Cardiac muscle cell (in vitro differentiated cells and primary cell): ENCODE measurements at places on chromosomes 2 and 18.
A peak's percentile ranks its signal among the peaks of the same experiment; 100 is the strongest.

GRCh38 chr2:234649951-234650350 lies 153.1 kb upstream of the ARL4C start:
- no peak for DNase-seq
- no peak overlapping the region for H3K4me3 ChIP-seq
- H3K27me3 ChIP-seq = no peaks in the 10 kb centered on the region
- H3K4me1 ChIP-seq = no peaks in the 10 kb centered on the region
- H3K36me3 ChIP-seq = no peaks in the 10 kb centered on the region

DNA sequence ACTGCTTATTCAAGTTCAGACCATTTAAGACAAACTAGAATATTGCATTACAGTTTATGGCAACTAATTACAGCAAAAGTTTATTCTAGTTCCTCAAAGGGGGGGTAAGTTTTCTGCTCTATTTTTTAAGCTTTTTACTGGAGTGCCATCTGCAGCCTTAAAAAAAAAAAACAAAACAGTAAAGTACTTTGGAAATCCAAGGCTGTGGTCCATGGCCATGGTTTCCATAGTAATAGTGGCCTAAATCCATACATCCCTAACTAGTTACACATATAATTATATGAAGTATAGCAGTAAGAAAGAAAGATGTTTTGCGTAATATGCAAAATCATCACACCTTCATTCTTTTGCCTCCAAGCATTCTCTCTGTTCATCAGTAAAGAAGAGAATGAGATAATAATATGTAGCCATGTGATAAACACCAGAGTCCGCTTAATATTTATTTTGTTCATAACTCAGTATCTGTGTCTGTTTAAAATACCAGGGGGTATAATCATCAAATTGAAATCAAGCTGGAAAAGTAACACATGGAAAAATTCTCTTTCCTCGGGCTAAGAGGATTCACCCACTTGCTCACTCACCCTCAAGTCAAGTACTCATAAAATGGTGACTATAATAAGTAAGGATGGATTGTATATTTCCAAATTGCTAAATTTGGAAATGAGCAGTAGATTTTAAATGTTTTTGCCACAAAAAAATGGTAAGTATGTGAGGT lies 301.1 kb upstream of the RND3 start:
- H3K36me3 ChIP-seq = no peaks in the 10 kb centered on the region
- H3K4me1 ChIP-seq = no peaks in the 10 kb centered on the region
- no peak overlapping the region for H3K4me3 ChIP-seq
- H3K27me3 ChIP-seq = no peaks in the 10 kb centered on the region

DNA sequence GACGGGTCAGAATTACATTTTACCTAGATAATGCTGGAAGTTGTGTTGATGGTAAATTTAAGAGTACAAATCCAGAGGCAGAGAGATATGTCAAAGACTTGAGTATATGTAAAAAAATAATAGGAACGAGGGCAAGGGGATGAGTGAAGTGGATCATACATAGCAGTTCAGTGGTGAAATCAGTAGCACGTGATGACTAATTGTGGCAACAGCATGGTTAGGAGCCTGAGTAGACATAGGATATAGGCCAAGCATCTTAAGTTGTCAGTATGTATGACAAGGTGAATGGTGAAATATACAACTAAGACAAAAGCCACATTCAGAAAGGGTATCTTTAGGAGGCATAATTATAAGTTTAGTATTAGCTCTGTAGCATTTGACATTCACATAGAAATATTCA lies 826.5 kb upstream of the PIK3C3 start:
- H3K4me3 ChIP-seq = no peak overlapping the region
- DNase-seq = peak; percentile 30

- H3K4me3 ChIP-seq = no peak overlapping the region
- no peak overlapping the region for H3K27ac ChIP-seq
- H3K4me1 ChIP-seq = no peaks in the 10 kb centered on the region
Observed at GRCh38 chr18:23560186-23560585, 26.1 kb downstream of the NPC1 start.

DNA sequence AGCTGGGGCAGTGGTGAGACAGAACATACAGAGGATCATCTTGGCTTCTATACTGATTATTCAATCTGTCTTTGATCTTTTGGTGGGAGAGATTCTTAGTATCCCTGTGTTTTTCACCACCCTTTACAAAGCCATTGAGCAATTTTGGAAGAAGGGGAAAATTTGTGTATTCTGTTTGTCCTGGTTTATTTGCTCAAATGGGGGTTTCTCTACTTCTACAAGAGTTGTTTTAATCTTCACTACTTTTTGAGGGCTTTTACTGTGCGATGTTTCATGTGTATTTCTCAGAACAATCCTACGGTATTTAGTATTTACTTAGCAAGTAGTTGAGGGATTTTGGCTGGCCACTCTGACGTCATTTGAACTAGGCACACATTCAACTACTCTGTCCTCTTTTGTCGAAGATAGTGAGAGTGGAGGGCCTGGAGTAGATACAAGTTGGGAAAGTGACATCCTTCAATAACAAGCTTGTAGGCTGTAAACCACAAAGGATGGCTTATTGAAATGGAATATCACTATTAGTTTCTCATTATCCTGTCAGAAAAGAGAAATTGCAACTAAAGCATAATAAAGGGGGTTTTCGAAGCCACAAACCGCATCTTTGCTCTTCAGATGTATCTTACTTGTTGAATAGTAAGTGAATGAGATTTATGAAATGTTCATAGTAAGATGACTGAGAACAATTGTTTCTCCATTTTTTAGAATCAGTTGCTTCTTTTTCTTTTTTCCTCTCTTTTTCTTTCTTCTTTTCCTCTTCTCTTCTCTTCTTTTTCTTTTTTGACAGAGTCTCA lies 24.8 kb downstream of the FMNL2 start:
- no peaks in the 10 kb centered on the region for H3K4me1 ChIP-seq
- no peak overlapping the region for H3K27ac ChIP-seq
- no peak overlapping the region for H3K4me3 ChIP-seq
- H3K27me3 ChIP-seq = no peaks in the 10 kb centered on the region
- DNase-seq = peak; percentile 46
- H3K36me3 ChIP-seq = no peaks in the 10 kb centered on the region

GRCh38 chr18:42583283-42583731 lies 532.2 kb downstream of the RIT2 start:
- no peak overlapping the region for H3K27ac ChIP-seq
- H3K27me3 ChIP-seq = no peaks in the 10 kb centered on the region
- H3K4me1 ChIP-seq = no peaks in the 10 kb centered on the region
- DNase-seq = no peak
- H3K36me3 ChIP-seq = no peaks in the 10 kb centered on the region

DNA sequence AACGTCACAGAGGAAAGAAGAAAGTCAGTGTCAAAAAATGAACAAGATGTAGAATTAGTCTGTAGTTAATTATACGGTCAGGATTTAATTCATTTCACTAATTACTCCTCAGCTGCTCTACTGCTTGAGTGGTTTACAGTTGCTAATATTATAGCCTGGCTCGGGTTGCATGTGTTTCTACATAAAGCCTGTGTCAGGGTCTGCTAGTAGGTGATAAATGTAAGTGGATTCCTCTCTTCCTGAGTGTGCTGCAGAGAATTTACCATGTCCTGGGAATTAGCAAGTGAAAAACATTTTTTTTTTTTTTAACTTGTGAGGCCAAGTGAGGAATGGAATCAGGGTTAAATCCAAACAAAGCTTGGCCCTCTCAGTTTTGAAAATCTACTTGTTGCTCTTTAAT lies 622.6 kb downstream of the EPHA4 start:
- peaks cover 20% of the 10 kb centered on the region for H3K4me1 ChIP-seq
- no peak overlapping the region for H3K4me3 ChIP-seq
- H3K27me3 ChIP-seq = no peaks in the 10 kb centered on the region
- no peaks in the 10 kb centered on the region for H3K36me3 ChIP-seq
- H3K27ac ChIP-seq = peak overlapping the region; percentile 17
- no peak for DNase-seq

DNA sequence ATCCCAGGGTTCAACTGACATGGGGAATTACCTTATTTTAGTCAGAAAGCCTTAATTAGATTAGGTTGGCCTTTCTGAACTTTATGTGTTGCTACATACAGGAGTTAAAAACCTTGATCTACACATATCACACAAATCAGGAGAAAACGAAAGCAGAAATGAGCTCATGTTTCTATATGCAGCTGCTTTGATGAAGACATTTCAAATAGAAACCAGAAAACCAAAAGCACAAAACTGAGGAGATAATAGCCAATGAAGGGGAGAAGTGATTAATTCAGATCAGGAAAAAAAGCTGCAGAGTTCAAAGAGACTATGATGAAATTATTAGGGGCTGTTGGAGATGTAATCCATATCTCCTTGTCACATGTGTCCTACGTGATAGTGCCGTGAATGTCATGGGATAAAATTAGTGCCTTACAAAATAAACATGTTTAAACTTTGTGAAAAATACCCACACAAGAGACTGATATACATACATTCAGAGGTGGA lies 255.0 kb downstream of the CAMKMT start:
- H3K4me3 ChIP-seq = no peak overlapping the region
- H3K36me3 ChIP-seq = no peaks in the 10 kb centered on the region
- no peaks in the 10 kb centered on the region for H3K4me1 ChIP-seq
- H3K27me3 ChIP-seq = no peaks in the 10 kb centered on the region

GRCh38 chr2:54103454-54104314 lies 11.7 kb upstream of the ACYP2 start:
- no peaks in the 10 kb centered on the region for H3K36me3 ChIP-seq
- H3K4me1 ChIP-seq = no peaks in the 10 kb centered on the region
- no peaks in the 10 kb centered on the region for H3K27me3 ChIP-seq
- H3K4me3 ChIP-seq = no peak overlapping the region
- peak; percentile 73 for DNase-seq

DNA sequence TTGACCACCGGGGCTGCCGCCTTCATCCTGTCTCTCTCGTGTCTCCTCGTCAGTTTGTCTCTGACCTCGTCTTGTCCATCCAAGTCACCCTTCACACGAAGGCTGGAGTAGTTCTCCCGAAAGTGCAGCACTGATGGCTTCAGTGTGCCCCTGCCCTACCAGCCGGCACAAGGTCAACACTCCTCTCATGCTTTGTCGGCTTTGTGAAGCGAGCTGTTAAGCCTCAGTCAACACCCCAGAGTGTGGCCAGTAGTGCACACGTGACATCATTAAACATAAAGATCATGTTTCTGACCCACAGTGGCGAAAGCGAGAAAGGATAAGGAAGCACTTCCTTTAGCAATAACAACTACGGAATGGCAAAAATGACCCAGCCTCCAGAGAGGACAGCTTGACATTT lies 23.2 kb downstream of the ACKR3 start:
- H3K36me3 ChIP-seq = no peaks in the 10 kb centered on the region
- H3K27me3 ChIP-seq = no peaks in the 10 kb centered on the region
- no peak overlapping the region for H3K27ac ChIP-seq
- peaks cover 4% of the 10 kb centered on the region for H3K4me1 ChIP-seq
- no peak overlapping the region for H3K4me3 ChIP-seq
- peak; percentile 56 for DNase-seq

DNA sequence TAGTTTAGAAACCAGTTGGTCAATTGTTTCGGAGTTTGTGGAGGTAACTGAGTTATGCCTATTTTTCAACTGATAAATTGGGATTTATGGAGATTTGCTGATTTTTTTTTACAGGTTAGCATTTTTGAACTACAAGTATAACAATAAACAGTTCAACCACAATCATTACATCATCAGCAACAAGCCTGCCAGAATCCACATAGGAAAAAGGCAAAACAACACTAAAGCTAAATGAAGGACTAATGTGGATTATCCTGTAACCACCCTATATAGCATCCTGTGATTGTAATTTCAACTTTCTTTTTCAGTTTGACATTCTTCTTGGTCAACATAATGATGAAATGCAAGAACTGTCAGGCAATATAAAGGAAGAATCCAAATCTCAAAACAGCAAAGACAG lies 76.5 kb downstream of the CCDC102B start:
- no peak overlapping the region for H3K4me3 ChIP-seq
- no peak for DNase-seq
- no peaks in the 10 kb centered on the region for H3K27me3 ChIP-seq
- no peaks in the 10 kb centered on the region for H3K4me1 ChIP-seq
- no peak overlapping the region for H3K27ac ChIP-seq

- no peak overlapping the region for H3K27ac ChIP-seq
- no peak for DNase-seq
- no peaks in the 10 kb centered on the region for H3K27me3 ChIP-seq
- no peak overlapping the region for H3K4me3 ChIP-seq
- no peaks in the 10 kb centered on the region for H3K36me3 ChIP-seq
- no peaks in the 10 kb centered on the region for H3K4me1 ChIP-seq
Observed at GRCh38 chr2:197144183-197144582, 166.4 kb downstream of the ANKRD44 start.

DNA sequence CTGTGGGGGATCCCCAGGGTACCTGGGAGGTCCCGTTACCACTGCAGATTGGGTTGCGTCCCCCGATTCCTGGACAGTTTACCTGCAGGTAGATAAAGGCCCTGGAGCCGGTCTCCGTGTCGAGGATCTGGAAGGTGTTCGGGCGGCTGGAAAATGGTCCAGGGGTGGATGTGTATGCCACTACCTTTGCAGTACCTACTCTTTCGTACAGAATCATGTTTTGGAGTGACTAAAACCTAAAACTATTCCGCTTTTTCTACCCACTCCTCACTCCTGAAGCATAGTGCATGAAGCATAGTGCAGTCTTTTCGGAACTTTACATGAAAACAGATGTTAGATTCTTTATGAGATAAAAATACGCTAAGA lies 418 bp downstream of the WDR75 start:
- no peak for DNase-seq
- peak overlapping the region; percentile 89 for H3K27ac ChIP-seq
- H3K36me3 ChIP-seq = no peaks in the 10 kb centered on the region

DNA sequence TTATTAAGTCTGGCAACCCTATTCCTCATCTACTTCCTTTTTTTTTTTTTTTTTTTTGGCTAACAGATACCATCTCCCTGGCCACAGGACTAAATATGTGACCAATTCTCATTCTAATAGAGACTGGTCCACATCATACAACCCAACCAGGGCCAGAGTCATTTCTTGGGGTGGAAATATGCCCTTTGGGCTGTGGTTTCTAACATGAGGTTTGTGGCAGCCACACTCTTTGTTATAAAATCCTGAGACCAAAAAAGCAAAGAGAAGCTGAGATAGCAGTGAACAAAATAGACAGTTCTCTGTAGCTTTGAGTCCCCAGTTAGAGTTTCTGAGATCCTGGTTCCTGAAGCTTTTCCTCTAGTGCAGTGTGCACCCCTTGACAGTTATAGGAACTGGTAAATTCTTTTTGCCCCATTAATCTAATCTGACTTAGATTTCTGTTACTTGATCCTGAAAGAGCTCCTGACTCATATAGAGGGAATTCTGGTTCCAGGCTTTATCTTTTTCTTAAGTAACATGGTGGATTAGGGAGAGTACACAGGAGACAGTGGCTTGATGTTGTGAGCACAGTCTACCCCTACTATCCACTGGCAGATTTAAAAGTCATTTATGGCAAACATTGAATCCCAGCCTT lies 86.8 kb downstream of the MAIP1 start:
- no peak overlapping the region for H3K4me3 ChIP-seq
- no peaks in the 10 kb centered on the region for H3K4me1 ChIP-seq
- H3K36me3 ChIP-seq = no peaks in the 10 kb centered on the region
- H3K27me3 ChIP-seq = no peaks in the 10 kb centered on the region
- DNase-seq = no peak

DNA sequence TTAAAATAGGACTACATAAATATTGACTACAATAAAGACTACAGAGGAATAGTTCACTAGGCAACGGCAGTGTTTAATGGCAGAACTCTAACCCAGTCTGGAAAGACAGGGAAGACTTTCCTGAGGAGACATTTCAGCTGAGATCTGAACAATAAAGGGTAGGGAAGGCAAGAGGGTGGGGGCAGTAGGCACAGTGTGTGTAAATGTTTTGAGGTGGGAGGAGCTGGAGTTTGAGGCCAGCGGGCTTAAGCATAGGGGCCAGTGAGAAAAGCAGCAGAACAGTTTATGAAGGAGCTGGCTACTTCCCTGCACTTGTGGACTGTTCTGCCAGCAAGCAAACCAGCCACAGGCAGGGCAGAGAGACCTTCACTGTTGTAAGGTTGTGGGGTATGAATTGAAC lies 76.6 kb upstream of the UGP2 start:
- H3K4me3 ChIP-seq = no peak overlapping the region
- no peaks in the 10 kb centered on the region for H3K36me3 ChIP-seq
- no peaks in the 10 kb centered on the region for H3K4me1 ChIP-seq
- DNase-seq = no peak
- no peaks in the 10 kb centered on the region for H3K27me3 ChIP-seq
- H3K27ac ChIP-seq = no peak overlapping the region
